Testis (tissue), 5 donors: ENCODE measurements at places on chromosomes 6 and 20. TPM values are rescaled to one million over a fixed set of nuclear protein-coding genes. Genes with fewer than 3 reads are reported as not detected.

DNA sequence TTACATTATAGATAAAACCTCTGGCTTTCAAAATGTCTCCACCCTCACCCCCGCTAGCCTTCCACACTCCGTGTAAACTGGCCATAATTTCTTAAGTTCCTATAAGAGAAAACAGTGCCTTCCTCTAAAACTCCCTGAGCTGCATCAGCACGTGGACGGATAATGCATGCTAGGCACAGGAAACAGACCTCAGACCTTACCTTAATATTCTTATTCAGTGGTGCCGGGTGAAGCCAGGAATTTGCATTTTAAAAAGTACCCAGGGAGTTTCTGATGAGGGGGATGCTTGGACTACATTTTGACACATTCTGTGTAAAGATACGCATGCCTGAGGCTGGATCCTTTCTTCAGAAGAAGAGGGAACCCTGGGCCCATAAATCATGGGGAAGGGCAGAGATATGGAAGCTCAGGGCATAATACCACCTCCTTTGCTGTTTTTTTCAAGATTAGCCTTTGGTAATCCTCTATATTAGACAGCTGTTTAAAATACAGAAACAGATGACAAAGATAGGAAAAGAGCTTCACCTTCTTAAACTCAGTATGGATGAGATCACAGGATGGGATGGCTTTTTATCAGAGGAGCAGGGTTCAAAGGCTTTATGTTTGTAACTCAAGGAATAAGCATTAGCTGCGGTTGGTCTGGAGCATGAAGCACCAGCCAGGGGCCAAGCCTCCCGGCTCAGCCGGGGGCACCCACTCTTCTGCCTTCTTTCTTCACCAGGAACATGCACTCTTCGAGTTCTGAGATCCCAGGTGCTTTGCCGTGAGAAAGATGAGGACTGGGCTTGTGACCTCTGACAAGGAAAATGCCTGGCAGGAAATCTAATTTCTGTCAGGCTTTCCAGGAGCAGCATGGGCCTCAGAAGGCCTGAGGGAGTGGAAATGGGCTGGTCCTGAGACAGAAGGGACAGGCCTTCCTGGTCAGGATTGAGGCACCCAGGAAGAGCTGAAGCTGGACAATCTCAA, 218.1 kb upstream of the SOX4 start:
- H3K36me3 ChIP-seq: no peaks in the 10 kb centered on the region
- no peaks in the 10 kb centered on the region for H3K27me3 ChIP-seq
- DNase-seq: no peak
- no peak overlapping the region for H3K27ac ChIP-seq
- H3K4me1 ChIP-seq: no peaks in the 10 kb centered on the region

GRCh38 chr6:118589186-118589585, 41.1 kb downstream of the PLN start:
- no peak overlapping the region for H3K27ac ChIP-seq
- H3K4me1 ChIP-seq: no peaks in the 10 kb centered on the region
- DNase-seq: no peak
- no peak overlapping the region for H3K4me3 ChIP-seq

DNA sequence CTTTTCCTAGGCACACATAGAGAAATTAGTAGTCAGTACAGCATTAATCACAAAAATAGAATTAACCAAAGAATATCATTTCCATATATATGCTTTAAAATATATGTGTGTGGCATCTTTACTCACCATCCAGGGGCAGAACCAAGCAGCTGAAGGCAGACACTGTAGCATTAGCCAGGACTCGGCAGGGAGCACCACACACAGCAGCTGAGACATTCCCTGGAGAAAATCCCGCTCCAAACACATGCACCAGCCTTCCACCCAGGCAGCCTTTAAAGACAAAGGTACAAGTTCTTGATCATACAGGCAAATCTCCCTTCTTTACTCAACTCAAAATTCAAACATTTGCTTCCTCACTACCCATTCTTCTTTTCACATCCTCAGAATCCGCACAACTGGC, 64.7 kb downstream of the PKHD1 start:
- no peaks in the 10 kb centered on the region for H3K4me1 ChIP-seq
- no peak for DNase-seq
- H3K27ac ChIP-seq: no peak overlapping the region
- H3K36me3 ChIP-seq: no peaks in the 10 kb centered on the region

DNA sequence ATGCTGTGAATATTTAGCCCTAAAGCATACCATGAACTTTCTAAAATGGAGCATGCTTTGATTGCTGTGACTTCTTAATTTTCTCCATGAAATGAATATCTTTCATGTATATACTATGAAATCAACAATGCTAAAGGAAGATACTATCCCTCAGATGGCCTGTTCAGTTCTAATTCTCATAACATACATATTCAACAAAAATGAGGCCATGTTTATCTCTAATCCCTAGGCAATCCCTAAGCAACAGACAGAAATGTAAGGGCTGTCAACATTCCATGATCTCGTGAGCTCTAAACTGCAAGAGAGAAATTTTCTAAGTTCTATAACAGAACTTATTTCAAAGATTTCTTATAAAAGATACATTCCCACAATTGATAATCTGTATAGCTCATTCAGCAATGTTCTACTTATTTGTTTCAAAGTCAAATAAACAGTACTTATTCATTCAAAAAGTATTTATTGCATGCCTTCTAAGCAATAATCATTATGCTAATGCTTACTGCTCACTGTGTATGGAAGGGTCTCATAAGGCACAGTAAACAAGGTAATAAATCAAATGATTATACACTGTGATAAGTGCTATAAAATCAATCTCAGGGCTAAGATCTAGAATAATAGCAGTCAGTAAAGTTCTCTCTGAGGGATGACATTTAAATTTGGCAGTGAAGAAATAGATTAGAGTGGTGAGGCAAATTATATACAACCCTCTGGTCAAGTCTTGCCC, 492.9 kb downstream of the PHF3 start:
- H3K4me1 ChIP-seq: no peaks in the 10 kb centered on the region
- no peak for DNase-seq
- no peak overlapping the region for H3K27ac ChIP-seq
- H3K27me3 ChIP-seq: no peaks in the 10 kb centered on the region
- no peak overlapping the region for H3K4me3 ChIP-seq

- no peak overlapping the region for H3K4me3 ChIP-seq
- H3K27me3 ChIP-seq: no peaks in the 10 kb centered on the region
- H3K27ac ChIP-seq: no peak overlapping the region
- DNase-seq: no peak
- no peaks in the 10 kb centered on the region for H3K36me3 ChIP-seq
Observed at GRCh38 chr6:35668096-35668495, 20.6 kb downstream of the FKBP5 start.

DNA sequence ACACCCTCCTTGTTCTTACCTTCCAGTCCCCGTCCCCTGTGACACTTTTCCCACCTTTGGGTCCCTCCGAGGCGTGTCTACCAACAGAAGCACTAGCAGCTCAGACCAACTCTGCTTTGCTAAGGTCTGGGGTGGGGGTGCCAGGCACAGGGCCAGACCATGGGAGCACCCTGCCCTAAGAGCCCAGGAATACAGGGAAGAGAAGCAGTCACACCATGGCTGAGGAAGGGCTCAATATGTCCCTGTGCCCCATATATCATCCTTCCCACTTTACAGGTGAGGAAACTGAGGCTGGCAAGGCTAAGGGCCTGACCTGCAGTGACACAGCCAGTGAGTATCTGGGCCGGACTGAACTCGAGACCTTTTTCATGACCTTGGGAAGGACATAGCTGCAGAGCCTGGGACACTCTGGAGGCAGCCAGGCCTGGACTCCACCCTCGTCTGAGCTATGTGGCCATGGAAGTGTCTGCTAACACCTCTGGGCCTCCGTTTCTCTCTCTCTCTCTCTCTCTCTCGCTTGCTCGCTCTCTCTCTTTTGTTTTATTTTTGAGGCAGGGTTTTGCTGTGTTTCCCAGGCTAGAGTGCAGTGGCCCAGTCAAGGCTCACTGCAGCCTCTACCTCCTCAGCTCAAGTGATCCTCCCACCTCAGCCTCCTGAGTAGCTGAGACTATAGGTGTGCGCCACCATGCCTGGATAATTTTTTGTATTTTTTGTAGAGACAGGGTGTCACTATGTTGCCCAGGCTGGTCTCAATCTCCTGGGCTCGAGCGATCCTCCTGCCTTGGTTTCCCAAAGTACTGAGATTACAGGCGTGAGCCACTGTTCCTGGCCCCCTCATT, 156.7 kb downstream of the GRM4 start:
- no peaks in the 10 kb centered on the region for H3K4me1 ChIP-seq
- H3K36me3 ChIP-seq: no peaks in the 10 kb centered on the region
- DNase-seq: no peak
- H3K4me3 ChIP-seq: no peak overlapping the region
- no peaks in the 10 kb centered on the region for H3K27me3 ChIP-seq

DNA sequence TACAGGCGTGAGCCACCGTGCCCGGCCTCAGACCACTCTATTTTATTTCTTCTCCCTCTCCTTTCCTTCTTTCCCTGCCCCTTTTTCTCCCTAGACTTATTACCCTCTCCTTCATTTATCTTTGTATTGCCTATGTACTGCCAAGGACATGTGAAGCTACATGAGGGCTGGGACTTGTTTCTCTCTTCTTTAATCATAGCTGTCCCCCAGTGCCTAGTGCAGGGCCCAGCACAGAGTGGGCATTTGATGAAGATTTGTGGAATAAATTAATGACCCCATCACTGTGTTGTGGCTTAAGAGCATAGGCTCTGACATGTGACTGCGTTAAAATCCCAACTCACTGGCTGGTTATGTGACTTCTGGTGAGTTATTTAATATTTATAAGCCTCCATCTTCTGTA, 6.0 kb downstream of the DOK5 start:
- H3K4me1 ChIP-seq: peaks cover 2% of the 10 kb centered on the region
- DNase-seq: no peak
- no peaks in the 10 kb centered on the region for H3K36me3 ChIP-seq
- H3K27me3 ChIP-seq: no peaks in the 10 kb centered on the region
- H3K27ac ChIP-seq: no peak overlapping the region
- no peak overlapping the region for H3K4me3 ChIP-seq

GRCh38 chr6:150083839-150084238, 14.9 kb upstream of the ULBP3 start:
- no peaks in the 10 kb centered on the region for H3K4me1 ChIP-seq
- no peaks in the 10 kb centered on the region for H3K36me3 ChIP-seq
- no peak overlapping the region for H3K27ac ChIP-seq
- no peaks in the 10 kb centered on the region for H3K27me3 ChIP-seq
- no peak overlapping the region for H3K4me3 ChIP-seq
- no peak for DNase-seq

DNA sequence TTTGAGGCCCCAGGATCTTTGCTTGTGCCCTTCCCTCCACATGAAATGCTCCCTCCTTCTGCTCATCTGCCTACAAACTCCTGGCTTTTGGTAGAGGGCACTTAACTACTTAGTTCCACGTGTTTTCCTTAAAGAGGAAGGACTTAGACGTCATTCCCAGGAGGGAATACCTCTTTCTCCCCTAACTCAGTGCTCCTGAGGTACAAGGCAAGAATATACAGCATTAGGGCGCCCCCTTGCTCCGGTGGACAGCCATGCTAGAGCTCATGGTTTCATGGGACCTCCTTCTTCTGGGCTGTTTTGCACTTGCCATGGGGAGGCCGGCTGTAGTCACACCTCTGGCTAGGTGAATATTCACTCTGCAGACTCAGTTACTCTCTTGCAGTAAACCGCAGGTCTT, 93.8 kb upstream of the LY86 start:
- H3K27me3 ChIP-seq: no peaks in the 10 kb centered on the region
- no peaks in the 10 kb centered on the region for H3K4me1 ChIP-seq
- H3K36me3 ChIP-seq: no peaks in the 10 kb centered on the region
- H3K27ac ChIP-seq: no peak overlapping the region
- peak; percentile 70 for DNase-seq

GRCh38 chr6:4948781-4949450, 54.9 kb downstream of the RPP40 start:
- no peak overlapping the region for H3K4me3 ChIP-seq
- H3K36me3 ChIP-seq: no peaks in the 10 kb centered on the region
- no peaks in the 10 kb centered on the region for H3K4me1 ChIP-seq
- no peak overlapping the region for H3K27ac ChIP-seq

DNA sequence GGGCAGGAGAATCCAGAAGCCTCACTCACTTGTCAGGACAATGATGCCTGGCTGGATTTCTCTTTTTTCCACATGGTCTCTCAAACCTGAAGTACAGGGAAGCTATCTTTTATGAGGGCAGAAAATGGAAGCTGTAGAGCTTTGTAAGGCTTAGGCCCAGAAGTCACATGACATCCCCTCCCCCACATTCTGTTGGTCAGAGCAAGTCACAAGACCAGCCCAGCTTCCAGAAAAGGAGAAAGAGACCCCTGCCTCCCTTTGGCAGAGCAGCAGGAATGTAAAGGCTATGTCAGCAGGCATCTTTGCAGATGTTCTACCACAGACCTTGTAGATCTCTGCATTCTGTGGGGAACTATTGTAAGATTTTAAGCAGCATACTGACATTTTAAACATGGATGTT, 245.5 kb downstream of the SLC35F1 start:
- no peak overlapping the region for H3K4me3 ChIP-seq
- H3K27me3 ChIP-seq: no peaks in the 10 kb centered on the region
- H3K4me1 ChIP-seq: no peaks in the 10 kb centered on the region
- no peak overlapping the region for H3K27ac ChIP-seq

DNA sequence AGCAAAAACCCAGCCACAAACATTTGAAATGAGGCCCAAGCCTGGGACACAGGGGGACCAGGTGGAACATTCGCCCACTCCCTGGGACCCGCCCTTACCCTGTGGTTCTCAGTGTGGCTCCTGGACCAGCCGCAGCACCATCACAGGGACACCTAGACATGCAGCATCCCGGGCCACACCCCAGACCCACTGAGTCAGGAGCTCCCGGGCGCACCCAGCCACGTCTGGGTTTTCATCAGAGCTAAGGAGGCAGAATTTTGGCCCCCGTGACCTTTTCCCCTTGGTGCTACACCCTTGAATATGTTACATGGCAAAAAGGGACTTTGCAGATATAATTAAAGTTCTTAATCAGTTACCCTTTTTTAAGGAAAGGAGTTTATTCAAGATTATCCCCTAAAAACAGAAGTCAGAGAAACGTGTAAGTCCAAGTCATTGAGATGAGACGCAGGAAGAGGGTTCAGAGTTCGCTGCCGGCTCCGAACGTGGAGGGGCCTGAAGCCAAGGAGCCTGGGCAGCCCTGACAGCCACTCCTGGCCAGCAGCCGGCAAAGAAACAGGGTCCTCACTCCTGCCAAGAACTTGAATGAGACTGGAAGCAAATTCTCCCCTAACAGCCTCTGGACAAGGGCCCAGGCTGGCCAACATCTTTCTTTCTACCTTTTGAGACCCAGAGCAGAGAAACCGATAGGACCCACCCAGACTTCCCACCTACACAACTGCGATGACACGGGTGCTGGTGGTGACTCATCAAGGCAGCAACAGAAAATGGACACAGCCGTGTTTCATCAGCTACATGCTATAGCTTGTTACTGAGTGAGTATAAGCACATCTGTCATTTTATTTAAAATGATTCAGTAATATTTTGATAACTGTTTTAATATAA, 25.3 kb downstream of the BFSP1 start:
- peak overlapping the region; percentile 43 for H3K4me3 ChIP-seq
- H3K4me1 ChIP-seq: peaks cover 8% of the 10 kb centered on the region
- H3K27me3 ChIP-seq: no peaks in the 10 kb centered on the region

- no peak for DNase-seq
- H3K27ac ChIP-seq: no peak overlapping the region
- no peaks in the 10 kb centered on the region for H3K27me3 ChIP-seq
- H3K36me3 ChIP-seq: no peaks in the 10 kb centered on the region
- H3K4me1 ChIP-seq: no peaks in the 10 kb centered on the region
Observed at GRCh38 chr6:33981421-33981820, 164.5 kb downstream of the GRM4 start.

GPX5 gene
- total RNA-seq: 8.1 TPM

PNLDC1 gene
- 11.4 TPM for total RNA-seq

CFAP61 gene
- total RNA-seq: 21.4 TPM

ULBP1 gene
- total RNA-seq: 5.9 TPM

EPPIN gene
- total RNA-seq: 185 TPM

VSX1 gene
- total RNA-seq: 0.16 TPM

SOX18 gene
- total RNA-seq: 17.1 TPM

SPATA25 gene
- total RNA-seq: 26.0 TPM

CD40 gene
- 5.0 TPM for total RNA-seq

EYA2 gene
- total RNA-seq: 14.6 TPM
